Activated CD8-positive, alpha-beta memory T cell treated with anti-CD3 and anti-CD28 coated beads for 4 hours (primary cell): ENCODE measurements at places on chromosomes 12 and 14.

DNA sequence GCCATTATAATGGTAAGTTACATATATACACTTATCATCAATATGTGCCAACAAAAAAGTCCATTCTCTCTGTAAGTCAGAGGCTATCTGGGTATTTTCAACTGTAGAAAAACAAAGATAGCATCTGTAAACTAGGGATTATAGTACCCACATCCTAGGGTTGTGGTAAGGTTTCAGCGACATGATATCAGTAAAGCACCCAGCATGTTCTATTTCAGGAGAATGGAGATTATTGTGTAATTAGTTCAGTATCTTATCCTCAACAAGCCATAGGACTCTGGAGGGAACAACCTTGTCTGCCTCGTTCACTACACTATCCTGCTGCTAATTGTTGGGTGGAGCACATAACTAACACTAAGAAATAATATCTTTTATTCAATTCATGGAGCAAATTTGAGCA is 19.7 kb upstream of the CKAP4 start:
- DNase-seq = no peak

DNA sequence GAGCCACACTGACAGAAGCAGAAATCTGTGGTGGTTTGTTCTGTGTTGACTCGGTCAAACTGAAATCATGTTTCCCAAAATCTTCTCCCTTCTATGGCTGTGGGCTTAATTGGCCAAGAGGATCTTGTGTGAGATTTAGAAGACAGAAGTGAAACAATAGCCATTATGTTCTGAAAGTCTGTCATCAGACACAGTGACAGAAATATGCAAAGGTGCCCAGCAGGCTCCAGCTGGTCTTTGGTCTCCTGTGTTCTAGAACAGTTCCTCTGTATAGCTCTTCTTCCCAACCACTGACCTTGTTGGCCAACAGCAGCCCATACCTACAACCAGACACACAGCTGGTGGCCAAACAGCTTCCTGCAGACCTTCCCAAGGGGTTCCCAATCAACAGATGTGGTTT is 25.0 kb upstream of the COCH start:
- DNase-seq = no peak

DNA sequence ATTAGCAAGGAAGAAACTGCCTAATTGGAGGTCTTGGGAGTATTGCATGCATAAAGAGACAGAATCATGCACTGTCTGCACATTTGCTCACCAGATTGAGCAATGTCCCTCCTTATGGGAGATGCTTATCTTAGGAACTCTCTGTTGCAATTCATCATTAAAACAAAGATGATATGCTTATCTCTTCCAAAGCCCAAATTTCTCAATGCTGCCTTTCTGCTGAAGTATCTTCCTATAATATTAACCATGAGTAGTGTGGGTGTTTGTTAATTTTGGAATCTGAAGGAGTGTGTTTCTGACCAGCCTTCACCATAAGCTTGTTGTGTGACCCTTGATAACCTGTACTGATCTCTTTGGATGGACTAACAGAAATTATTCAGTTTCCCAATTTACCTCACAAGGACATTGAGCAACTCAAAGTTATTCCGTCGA is 1257.6 kb upstream of the FLRT2 start:
- DNase-seq = no peak

DNA sequence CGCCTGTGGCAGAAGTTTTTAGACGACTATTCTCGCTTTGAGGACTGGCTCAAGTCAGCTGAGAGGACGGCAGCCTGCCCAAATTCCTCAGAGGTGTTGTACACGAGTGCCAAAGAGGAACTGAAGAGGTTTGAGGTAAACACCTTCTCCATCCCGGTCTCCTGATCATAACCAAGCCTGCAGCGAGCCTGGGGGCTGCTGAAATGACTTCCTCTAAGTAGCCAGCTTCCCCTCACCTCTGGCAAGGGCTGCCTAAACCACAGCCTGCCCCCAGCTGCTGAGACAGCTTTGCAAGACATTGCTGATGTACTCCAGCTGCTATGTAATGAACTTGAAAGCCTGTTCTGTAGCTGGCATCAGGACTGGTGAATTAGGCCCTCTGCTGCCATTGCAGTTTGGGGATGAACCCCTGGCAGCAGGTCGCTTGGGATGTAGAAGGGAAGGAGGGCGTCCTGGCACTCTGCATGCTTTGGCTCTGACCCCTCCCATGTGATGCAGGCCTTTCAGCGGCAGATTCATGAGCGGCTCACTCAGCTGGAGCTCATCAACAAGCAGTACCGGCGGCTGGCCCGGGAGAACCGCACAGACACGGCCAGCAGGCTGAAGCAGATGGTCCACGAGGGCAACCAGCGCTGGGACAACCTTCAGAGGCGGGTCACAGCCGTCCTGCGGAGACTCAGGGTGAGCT is 84.6 kb downstream of the ESR2 start:
- DNase-seq = no peak

DNA sequence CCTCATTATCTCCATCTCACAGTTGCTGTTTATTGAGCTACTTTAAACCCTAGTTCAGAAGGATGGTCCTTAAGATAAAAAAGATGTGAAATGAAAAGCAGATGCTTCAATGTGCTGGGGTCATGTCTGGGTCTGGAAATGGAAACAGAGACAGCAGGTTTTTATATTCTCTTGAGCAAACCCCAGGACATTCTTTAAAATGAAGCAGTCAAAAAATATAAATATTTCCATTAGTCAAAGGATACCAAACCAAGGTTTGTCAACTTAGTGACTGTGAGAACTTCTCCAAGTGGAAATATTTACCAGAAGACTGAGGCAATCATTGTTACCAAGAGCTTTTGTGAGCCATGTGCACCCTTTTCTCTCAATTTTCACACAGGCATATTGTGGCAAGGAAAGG is 102.5 kb upstream of the DIO2 start:
- no peak for DNase-seq

GRCh38 chr12:53431187-53431586 is 7.5 kb downstream of the AMHR2 start:
- DNase-seq = no peak

DNA sequence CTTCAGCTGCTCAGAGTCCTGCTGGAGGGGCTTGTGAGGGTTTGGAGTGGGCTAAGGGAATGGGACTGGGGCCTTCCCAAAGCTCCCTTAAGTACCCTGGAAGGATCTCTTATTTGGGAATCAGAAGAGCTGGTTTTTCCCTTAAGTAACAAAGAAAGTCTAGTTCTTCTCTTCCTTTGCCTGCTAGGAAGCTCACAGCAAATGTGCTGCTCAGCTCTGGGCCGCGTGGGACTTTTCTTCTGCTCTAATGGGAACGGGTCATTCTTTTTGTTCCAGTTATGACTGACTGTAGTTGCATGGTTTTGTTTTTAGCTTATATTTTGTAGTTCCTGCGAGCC is 6.0 kb downstream of the KIF26A start:
- no peak for DNase-seq

- DNase-seq = no peak
These were observed 107.0 kb upstream of the FKBP4 start for GRCh38 chr12:2687726-2688125.

GRCh38 chr12:107328442-107329133 is 235.2 kb upstream of the CRY1 start:
- no peak for DNase-seq

- no peak for DNase-seq
These were observed 230.9 kb upstream of the NOVA1 start for GRCh38 chr14:26828741-26829140.

DNA sequence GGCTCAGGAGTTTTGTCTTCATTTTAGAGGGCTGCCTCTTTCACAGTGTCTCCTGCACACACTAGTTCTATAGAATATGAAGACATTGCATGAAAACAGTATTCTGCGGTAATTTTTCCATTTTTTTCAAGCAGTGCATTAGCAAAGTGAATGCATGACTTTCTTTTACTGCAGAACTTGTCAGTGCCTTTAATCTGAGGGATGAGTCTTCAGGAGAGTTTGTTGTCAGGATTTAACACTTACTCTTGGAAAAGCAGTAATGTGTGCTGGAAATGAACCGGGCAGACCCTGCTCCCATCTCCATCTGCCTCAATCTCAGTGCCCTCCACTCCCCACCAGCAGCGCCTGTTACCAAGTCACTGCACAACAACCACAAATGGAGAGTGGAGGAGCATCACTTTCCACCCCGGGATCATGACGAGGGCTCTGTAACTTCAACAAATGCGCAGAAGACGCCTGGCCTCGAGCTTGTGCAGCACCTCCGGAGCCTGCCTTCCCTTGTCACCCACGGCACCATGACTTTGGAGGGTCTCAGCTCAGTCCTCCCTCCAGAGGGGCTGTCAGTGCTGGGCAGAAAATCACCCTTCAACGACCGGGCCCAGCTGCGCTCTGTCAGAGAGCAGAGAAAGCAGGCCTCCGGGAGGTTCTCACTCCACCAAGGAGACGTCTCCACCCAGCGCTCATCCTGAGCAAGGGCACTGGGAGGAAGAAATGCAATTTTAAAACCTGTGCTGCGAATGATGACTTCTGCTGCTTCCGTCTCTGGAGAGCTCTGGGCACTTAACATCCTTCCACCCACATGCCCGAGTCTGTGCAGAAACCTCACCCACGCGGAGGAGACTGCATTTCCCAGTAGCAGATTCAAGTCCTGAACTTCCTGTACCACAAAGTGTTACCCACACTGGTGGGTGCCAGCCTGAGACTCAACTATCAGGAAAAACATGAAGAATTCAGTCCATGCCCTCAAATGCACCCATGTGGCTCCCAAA is 255.7 kb downstream of the ADGRD1 start:
- DNase-seq = no peak

DNA sequence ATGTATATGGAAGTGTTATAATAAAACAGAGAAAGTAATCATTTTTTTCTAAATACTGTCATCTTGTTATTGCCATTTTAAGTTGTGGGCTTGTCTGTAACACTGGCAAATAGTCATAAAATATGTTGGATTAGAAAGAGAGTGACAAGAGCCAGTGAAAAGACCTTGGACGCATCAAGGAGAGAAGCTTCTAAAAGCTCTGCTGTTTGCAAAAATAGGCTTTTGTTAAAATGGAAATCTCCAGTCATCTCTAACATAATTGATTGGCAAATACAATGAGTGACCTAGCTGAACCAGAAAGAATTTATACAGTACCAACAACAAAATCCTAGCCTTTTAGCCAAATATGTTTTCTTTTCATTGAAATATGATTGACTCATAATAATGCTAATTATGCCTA is 245.8 kb upstream of the RMST start:
- no peak for DNase-seq

GRCh38 chr12:45182511-45182910 is 33.4 kb upstream of the ANO6 start:
- DNase-seq = no peak

DNA sequence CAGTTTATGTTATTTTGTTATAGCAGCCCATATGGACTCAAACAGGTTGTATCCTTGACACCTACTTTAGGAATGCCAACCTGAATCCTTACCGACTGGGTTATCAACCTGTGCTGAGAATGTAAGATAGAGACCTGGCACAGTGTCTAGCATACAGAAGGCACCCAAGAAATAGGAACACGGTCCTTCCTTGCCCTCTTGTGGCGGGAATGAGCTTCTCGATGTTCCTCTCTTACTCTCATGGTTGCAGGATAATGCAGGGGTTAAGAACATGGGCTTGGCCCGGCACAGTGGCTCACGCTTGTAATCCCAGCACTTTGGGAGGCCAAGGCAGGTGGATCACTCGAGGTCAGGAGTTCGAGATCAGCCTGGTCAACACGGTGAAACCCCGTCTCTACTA is 6.5 kb downstream of the C12orf43 start:
- no peak for DNase-seq

GRCh38 chr12:125155366-125155765 is 90.1 kb downstream of the AACS start:
- no peak for DNase-seq

DNA sequence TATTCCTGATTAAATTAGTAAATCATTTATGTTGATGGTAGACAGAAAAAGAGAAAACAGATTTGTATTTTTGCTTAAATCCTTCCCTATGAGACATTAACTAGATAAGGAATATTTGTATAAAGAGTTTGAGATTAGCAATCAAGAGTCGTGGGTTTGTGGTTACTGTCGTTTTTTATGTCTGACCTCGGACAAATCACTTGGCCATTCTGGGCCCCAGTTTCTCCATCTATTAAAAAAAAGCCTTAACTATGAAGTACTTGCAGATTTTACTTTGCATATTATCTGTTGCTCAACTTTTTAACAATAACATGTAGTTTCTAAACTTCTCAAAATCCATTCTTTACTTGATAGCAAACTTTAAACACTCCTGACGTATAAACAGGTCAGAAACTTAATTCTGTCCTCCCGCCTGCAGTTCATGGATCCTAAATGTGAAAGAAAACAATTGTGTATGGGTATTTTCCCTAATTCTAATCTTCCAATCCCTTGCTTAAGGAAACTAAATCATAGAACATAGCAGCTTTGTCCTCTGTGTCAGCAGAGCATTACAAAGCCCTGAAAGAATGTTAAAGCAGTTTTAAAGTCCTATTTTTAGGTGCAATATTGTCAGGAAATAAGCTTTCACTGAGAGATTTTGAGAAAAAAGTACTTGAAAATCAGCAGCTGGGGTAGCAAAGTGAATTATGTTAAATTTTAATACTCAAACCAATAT is 118.2 kb downstream of the GPR135 start:
- no peak for DNase-seq

DNA sequence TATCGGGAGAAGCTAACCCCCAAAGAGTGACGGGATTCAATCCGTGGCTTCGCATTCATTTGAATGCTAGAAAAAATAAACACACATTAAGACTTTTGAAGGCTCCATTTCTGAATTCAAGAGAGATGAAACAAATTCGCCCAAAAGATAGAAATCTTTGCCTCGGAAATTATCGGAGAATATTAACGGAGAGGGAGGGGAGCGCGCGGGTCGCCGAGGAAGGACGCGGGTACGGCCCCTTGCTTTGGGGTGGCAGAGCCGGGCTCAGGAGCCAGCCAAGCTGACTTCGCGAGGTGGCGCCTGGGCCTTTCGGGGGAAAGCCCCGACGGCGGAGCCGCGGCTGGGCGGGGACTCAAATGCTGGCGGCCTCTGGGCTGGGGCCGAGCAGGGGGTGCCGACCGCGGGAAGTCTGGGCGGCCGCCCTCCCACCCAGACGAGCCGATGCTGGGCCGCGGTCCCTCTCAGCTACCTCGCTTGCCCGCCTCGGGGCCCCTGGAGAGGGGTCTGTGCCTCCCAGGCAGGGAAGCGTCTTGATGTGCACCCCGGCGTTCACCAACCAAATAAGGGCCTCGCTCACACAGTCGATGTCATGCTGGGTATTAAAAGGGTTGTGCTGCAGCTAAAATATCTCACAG is 14.7 kb downstream of the NKX2-1 start:
- DNase-seq = no peak

GRCh38 chr12:76680940-76681339 is 83.0 kb upstream of the ZDHHC17 start:
- no peak for DNase-seq

- DNase-seq = no peak
These were observed 26.4 kb upstream of the DICER1 start for GRCh38 chr14:95183532-95184412.

DNA sequence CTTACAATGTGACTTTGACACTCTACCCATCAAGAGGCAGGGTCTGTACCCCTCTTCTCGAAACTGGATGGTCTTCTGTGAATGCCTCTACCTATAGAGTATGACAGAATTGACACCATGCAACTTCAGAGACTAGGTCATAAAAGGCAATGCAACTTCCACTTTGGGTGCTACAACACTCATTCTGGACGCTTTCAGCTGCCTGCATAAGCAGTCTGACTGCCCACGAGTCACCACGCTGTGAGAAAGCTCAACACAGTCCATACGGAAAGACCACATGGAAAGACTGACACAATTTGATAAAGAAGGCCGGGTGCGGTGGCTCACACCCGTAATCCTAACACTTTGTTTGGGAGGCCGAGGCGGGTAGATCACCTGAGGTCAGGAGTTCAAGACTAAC is 14.9 kb downstream of the SLC7A7 start:
- DNase-seq = no peak

- no peak for DNase-seq
These were observed 82.9 kb upstream of the SCAF11 start for GRCh38 chr12:46073321-46073720.
